ENCODE measurements at places on chromosomes 7 and 10.

DNA sequence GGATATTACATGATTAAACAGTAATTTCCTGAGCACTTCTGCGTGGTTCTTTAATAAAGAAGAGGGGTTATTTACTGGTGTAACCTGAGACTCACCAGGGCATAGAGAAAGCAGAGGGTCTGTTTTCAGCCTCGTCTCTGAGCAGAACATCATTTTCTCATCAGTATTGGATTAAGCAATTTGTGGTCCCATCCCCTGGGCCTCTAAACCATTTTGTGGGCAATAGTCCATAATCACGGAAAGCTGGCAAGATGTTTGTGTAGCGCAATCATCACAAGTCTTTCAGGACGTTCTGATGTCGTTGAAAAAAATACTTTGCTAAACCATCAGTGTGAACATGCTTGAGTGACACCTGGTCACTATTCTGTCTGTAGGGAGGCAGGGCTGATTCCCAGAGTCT is 37.1 kb upstream of the SEC61G start:
- H3K27ac ChIP-seq = no peak overlapping the region
- H3K27me3 ChIP-seq = peaks cover 53% of the 10 kb centered on the region
- DNase-seq = no peak
- no peaks in the 10 kb centered on the region for H3K36me3 ChIP-seq
- no peak overlapping the region for H3K4me3 ChIP-seq
- no peaks in the 10 kb centered on the region for H3K4me1 ChIP-seq

GRCh38 chr10:78981970-78982281 is 86.8 kb upstream of the ZMIZ1 start:
- no peak overlapping the region for H3K4me3 ChIP-seq
- H3K27me3 ChIP-seq = no peaks in the 10 kb centered on the region
- DNase-seq = no peak
- H3K27ac ChIP-seq = no peak overlapping the region
- H3K4me1 ChIP-seq = peaks cover 8% of the 10 kb centered on the region

DNA sequence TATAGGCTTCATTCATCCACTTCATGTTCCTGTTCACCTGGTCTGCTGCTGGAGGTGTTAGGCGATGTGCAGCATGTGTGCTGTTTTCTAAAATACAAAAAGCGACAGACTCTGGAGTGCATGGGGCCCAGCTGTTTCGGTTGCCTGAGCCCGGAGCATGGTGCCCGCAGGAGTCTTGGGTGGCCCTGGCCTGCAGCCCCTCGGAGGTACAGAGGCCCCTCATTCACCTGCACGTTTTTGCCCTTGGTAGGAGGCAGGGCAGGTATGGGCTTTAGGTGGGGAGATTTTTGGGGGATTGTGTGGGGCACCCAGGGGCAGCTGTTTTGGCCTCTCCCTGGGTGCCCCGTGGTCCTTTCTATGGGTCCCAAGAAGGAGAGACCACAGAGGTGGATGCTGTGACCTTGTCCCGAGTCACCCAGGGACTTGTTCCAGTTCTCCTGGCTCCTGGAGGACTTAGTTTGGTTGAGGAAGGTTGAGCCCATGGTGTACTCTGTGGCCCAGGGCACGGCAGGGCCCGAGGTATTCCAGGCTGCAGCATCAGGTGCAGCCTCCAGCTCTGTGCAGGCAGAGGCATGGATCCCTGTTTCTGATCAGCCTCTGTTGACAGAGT is 130.7 kb downstream of the TRRAP start:
- no peak for DNase-seq
- H3K4me3 ChIP-seq = no peak overlapping the region
- no peak overlapping the region for H3K27ac ChIP-seq
- peaks cover 70% of the 10 kb centered on the region for H3K36me3 ChIP-seq

GRCh38 chr7:151405588-151405987 is 4.2 kb downstream of the WDR86 start:
- DNase-seq = no peak
- peaks cover 2% of the 10 kb centered on the region for H3K27me3 ChIP-seq
- no peak overlapping the region for H3K27ac ChIP-seq
- H3K4me3 ChIP-seq = no peak overlapping the region

DNA sequence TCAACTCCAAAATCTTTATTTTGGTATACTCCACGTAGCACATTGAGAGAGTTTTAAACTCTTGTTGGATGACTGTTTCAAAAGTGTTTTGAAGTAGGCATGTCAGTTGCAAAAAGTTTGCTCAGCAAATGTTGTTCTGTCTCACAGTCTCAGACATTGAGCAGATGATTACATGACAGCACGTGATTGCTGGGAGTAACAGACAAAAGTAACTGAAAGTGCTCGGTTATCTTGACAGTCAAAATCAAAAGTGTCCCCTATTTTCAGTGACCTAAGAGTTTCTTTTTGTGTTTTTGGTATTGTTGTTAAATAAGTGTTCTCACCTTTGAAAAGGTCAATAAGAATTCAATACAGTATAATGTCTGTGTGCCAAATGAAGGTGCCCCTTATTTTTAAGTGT is 84.3 kb downstream of the CFTR start:
- H3K4me3 ChIP-seq = no peak overlapping the region
- H3K27ac ChIP-seq = no peak overlapping the region
- DNase-seq = no peak
- H3K36me3 ChIP-seq = no peaks in the 10 kb centered on the region
- H3K4me1 ChIP-seq = no peaks in the 10 kb centered on the region

GRCh38 chr10:108363576-108363975 is 1199.1 kb upstream of the SORCS1 start:
- H3K36me3 ChIP-seq = no peaks in the 10 kb centered on the region
- no peaks in the 10 kb centered on the region for H3K4me1 ChIP-seq
- no peak for DNase-seq
- no peak overlapping the region for H3K4me3 ChIP-seq

- H3K4me1 ChIP-seq = peaks cover 15% of the 10 kb centered on the region
- no peak overlapping the region for H3K27ac ChIP-seq
- H3K36me3 ChIP-seq = peaks cover 22% of the 10 kb centered on the region
- peaks cover 28% of the 10 kb centered on the region for H3K27me3 ChIP-seq
These were observed 4.0 kb upstream of the TMEM106B start for GRCh38 chr7:12207046-12207445.

- H3K4me3 ChIP-seq = peak overlapping the region; percentile 51
- H3K4me1 ChIP-seq = peaks cover 36% of the 10 kb centered on the region
- peak overlapping the region; percentile 63 for H3K27ac ChIP-seq
- H3K27me3 ChIP-seq = no peaks in the 10 kb centered on the region
- no peak for DNase-seq
These were observed 70.9 kb downstream of the AMZ1 start for GRCh38 chr7:2758673-2759616.

DNA sequence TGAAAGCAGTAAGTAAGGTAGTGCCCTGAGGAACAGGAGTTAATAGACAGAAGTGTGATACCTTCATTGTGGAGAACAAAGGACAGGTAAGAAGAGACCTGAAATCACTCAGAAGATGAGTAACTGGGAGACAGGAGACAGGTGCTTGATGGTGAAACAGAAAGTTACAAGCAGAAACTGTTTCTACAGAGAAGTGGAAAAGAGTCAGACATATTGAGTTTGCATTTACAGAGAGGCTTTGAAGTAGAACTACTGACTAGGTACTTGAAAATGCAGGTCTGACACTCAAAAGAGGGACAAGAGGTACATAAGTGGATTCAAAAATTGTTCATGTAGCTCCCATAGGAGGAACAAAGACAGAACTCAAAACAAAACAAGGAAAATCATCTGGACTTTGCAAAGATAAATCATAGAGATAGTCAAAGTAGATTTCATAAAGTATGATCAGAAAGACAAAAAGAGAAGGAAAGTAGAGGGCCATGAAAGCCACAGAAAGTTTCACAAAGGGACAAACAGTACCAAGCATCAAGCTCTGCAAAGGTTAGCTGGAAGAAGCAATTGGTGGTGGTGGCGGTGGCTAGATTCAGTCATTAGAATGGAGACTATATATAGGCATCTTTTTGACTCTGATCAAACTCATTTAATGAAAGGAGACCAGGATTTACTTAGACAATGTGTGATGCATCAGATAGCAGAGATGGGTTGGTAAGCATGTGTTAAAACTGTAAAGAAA is 198.4 kb downstream of the PCLO start:
- no peaks in the 10 kb centered on the region for H3K4me1 ChIP-seq
- H3K4me3 ChIP-seq = no peak overlapping the region
- H3K36me3 ChIP-seq = no peaks in the 10 kb centered on the region
- DNase-seq = no peak

GRCh38 chr7:47249361-47249760 is 332.6 kb downstream of the TNS3 start:
- no peak overlapping the region for H3K27ac ChIP-seq
- DNase-seq = no peak
- H3K36me3 ChIP-seq = no peaks in the 10 kb centered on the region
- H3K4me3 ChIP-seq = no peak overlapping the region

- H3K27me3 ChIP-seq = no peaks in the 10 kb centered on the region
- H3K4me3 ChIP-seq = no peak overlapping the region
- H3K27ac ChIP-seq = no peak overlapping the region
These were observed 185.7 kb upstream of the TMEM72 start for GRCh38 chr10:44725404-44725803.

DNA sequence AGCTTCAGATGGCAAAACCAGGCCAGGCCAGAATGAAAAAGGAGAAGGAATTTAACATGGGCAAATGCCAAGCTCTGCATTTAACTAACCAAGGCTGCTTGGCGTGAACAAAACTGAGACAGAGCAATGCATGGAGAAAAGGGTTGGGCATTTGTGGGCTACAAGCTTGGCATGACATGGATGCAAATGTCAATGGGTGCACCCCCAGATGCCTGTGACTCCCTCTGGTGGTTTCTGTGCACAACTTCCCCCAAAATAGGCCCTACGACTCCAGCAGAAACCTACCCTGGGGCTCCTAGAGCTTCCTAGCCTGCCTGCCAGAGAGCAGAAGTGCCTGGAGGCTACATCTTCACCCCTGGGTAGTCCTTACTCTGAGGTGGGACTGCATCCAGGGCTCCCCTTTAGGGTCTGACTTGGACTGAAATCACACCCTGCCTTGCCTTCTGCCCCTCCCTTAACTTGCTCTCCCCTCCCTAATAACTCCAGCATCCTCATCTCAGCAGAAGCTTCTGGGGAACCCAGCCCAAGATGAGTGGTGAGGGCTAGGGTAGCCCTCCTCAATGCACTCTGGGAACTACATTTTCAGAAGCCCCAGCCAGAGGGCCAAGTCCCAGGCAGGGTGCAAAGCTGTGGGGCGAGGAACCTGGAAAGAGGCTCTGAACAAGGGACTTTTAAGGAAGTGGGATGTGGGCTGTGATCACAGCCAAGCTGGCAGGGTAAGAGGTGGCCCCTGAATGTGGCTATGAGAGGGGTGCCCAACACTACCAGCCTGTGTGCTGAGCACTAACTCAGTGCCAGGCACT is 11.3 kb downstream of the GPRIN2 start:
- H3K27ac ChIP-seq = no peak overlapping the region
- no peak overlapping the region for H3K4me3 ChIP-seq
- H3K36me3 ChIP-seq = no peaks in the 10 kb centered on the region
- peaks cover 11% of the 10 kb centered on the region for H3K4me1 ChIP-seq

Measured in central memory CD8-positive, alpha-beta T cell (primary cell).